ENCODE measurements at places on chromosomes 13 and 19.

- DNase-seq: no peak
Measured at GRCh38 chr13:100458673-100459072, 129.9 kb downstream of the GGACT start.

GRCh38 chr13:44887515-44887914 lies 101.8 kb downstream of the NUFIP1 start:
- no peak for DNase-seq

- no peak for DNase-seq
Measured at GRCh38 chr13:53189162-53189561, 160.5 kb downstream of the OLFM4 start.

DNA sequence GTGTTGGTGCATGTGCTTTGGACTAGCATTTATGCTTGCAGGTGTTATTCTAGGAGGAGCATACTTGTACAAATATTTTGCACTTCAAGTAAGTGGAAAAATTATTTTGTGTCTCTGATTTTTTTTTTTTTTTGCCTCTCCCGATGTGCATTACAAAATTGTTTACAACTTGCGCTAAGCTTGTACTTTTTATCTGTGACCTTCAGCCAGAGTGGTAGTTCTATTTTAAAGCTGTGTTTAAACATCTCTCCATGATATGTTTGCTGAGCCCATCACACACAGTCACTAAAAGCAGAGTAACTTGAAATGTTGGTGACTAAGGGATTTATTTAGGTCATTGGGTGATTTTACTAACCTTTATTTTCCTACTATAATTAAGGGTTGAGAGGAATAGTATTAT lies 20.8 kb downstream of the ITM2B start:
- DNase-seq: no peak

- DNase-seq: no peak
Measured at GRCh38 chr19:16023146-16023915, 53.0 kb upstream of the TPM4 start.

DNA sequence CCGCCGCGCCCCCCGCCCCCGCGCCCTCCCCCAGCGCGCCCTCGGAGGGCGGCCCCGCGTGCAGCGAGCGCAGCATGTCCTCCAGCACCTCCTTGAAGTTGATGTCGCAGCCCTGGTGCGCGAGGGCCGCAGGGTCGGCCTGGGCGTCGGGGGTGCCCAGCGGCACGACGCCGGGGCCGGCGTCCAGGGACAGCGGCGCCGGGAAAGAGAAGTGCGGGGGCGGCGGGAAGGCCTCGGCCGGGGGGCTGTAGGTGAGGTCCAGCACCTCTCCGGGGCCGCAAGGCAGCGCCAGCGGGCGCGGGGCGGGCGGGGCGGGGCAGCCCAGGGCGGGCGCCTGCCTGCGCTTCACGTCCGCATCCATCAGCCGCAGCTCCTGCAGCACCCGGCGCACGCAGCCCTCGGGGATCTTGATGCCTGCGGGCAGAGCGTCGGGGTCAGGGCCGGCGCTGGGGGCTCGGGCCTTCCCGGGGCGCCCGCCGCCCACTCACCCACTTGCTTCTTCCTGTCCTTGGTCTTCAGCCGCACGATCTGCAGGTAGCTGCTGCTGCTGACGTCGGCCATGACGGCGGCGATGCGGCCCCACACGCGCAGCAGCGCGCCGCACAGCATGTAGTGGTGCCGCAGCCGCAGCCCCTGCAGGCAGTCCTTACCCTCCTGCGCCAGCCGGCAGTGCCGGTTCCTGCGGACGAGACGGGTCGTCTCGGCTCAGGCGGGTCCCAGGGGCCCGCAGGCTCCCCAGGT lies 4.7 kb downstream of the GPX4 start:
- no peak for DNase-seq

DNA sequence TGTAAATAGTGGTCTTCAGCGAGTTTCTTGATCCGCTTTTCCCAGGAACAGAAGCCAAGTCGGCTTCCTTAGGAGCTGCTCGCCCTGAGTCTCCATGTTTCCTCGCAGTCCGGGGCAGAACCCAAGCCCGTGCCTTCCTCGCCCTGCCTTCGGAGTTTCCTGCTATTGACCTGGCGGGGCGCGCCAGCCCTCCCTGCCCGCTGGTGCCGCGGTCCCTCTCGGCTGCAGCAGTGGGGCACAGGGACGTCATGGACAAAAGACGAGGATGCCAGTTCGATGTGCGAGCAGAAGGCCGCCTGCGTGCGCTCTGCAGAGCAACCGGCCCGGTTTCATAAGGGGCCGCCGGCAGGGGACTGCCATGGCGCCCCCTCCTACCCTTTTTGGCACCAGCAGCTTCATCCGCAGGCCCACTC lies 156.6 kb downstream of the TM9SF2 start:
- DNase-seq: no peak

- peak; percentile 88 for DNase-seq
Measured at GRCh38 chr19:10191347-10191746, 3.4 kb downstream of the DNMT1 start.

- no peak for DNase-seq
Measured at GRCh38 chr13:100559886-100560285, 28.7 kb downstream of the GGACT start.

DNA sequence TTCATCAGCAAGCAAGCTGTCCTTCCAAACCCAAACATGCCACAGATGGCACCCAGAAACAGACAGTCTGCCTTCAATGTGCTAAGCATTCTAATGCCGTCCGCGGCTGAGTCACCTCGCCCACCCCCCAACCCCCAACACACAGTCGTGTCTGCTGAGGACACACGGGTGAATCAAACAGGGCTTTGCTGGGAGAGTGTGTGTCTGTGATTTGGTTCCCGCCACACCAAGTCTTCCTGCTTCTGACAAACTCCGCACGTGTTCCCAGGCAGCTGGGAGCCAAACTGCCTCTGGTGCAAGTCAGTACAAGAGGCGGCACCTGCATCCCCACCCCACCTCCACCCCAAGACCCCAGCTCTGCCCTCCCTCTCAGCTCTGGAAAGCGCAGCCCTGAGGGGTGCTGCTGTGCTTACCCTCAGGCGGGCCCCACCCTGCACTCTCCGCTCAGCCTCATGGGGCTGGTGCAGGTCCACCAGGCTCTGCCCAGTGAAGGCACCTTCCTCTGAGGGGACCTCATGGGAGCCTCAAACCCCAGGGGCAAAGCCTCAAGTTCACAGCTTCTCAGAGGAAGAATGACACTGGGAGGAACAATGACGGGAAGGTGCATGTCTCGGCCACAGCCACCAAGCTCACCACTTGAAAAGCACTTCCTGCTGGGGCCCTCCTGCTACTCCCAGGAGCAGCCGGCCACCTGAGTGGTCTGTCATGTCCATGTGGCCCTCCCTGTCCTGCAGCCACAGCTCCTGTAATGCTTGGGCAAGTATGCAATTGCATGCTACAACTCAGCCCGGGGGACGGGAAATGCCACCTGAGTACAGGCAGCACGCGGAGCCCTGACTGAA lies 15.0 kb upstream of the SLC35E1 start:
- no peak for DNase-seq

DNA sequence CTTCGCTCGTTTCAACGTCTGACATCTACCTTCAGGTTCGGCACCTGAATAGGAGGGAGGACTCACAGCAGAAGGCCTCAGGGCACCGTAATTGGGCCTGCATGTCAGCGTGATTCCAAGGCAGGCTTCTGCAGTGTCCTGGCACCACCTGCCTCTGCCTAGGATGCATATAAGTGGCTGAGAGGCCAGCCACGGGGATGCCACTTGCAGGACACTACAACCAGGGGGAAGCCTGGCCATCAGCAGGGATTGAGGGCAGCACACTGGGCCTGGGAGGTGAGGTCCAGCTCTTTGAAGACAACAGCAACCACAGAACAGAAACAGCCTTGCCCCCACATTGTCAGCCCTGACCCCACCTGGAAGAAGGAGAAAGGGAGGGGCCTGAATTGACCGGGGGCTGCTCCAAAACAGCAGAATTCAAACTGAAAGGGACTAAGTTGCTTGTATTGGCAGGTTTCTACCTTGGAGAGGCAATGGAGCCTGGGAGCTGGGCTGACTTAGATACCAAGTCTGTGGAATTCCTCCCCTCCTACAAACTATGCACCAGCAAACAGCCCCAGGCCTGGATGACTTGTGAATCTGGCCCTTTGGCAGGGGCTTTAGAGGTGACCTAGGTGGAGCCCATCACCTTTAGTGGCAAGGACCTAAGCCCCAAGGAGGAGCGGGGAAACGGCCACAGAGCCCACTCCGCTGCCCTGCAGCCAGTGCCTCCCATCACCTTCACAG lies 34.1 kb upstream of the POMP start:
- no peak for DNase-seq

DNA sequence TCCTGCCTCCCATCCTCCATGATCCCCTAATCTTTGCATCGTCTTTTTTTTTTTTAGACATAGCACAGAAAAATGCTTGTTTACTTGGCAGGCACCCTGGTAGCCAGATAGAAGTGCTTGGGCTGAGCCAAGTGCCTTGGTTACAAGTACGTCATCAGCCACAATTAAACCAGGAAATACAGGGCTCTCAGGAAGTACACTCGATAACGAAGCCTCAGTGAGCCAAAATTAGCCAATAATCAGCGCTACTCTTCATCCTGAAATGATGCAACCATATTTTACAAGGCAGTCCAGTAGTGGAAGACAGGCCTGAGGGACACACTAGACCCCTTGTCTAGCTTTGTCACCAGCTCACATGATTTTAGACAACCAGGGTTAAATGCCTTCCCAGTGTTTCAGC lies 194.0 kb upstream of the NBEA start:
- DNase-seq: peak; percentile 15

- DNase-seq: no peak
Measured at GRCh38 chr13:27833206-27833605, 40.9 kb downstream of the GSX1 start.

DNA sequence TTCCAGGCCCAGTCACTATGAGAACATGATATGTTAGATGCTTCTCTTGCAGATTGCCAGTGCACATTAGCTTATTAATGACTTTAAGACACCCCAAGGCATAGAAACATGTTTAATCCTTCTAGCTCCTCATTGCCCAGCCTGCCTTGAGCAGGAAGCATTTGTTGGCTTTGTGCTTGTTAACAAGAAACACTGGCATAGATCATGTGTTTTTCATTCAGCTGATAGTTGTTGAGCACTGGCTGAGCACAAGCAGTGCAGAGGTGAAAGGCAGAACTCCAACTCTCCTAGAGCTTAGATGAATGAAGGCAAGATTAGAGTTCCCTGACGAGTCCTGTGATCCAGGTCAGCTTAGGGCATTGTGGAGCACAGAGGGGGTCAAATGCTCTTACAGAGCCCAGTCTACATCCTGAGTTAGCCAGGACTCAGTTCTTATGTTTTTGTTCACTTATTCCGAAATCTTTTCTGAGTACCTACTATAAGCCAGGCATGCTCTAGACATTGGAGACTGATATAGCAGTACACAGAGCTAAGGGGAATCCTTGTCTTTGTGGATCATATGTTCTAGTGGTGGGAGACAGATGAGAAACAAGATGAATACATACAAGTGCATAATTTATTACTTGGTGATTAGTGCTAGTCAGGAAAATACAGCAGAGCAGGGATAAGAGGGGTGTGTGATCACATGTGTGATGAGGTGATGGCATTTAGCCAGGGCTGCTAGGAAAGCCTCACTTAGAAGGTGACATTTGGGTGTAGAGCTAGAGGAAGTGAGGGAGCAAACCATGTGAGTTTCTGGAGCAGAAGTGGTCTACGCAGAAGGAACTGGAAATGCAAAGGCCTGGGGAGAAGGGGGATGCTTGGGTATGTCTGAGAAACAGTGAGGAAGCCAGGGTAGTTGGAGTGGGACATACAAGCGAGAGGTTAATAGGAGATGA lies 101.2 kb downstream of the WASF3 start:
- no peak for DNase-seq

- no peak for DNase-seq
Measured at GRCh38 chr13:50124536-50125303, 109.5 kb downstream of the KCNRG start.

DNA sequence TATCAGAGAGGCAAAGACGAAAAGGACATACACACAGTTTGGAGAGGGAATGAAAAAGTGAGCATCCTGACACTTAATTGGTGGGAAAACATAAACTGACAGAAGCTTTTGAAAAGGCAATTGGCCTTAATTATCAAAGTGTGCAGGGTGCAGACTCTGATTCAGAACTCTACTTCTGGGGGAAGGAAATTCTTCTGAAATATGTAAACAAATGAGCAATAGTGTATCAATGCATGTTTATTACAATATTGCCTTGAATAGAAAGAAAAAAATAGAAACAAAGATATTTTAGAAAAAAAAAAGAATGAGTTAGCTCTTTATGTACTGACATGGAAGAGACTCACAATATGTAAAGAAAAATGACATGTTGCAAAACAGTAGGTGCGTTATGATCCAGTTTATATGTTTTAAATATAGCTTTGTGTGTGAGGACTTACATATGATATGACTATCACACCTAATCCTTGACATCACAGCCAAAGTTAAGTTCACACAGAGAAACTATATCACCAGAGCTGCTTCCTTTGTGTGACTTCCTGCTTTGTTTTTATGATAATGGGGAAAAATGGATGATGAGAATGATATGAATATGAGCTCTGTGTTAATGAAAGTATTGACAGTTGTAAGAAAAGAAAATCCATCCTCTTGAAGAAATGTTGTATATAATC lies 182.4 kb downstream of the KCTD12 start:
- DNase-seq: no peak
